Jurkat, Clone E6-1 (cell line): ENCODE measurements at places on chromosomes 2 and 18.

DNA sequence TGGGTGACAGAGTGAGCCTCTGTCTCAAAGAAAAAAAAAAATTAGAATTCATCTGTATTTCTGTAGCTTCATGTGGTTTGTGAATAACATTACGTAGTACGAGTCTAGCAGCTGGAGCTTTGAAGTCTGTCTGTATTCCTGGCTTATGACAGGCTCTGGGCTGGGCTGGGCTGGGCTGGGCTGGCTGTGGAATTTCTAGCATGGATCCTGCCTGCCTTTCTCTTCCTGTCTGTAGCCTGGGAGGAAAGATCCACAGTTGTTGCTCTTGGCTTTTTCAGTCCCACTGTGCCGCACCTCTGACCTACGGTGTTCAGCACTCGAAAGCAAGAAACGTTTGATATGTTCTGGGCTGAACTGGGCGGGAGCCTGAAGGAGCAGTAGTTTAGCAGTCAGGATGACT lies 55.4 kb downstream of the BOLA3 start:
- no peak for DNase-seq

GRCh38 chr2:48693066-48693465 lies 62.5 kb downstream of the LHCGR start:
- DNase-seq = no peak

GRCh38 chr2:42567364-42567763 lies 1.1 kb upstream of the MTA3 start:
- peak; percentile 21 for DNase-seq

DNA sequence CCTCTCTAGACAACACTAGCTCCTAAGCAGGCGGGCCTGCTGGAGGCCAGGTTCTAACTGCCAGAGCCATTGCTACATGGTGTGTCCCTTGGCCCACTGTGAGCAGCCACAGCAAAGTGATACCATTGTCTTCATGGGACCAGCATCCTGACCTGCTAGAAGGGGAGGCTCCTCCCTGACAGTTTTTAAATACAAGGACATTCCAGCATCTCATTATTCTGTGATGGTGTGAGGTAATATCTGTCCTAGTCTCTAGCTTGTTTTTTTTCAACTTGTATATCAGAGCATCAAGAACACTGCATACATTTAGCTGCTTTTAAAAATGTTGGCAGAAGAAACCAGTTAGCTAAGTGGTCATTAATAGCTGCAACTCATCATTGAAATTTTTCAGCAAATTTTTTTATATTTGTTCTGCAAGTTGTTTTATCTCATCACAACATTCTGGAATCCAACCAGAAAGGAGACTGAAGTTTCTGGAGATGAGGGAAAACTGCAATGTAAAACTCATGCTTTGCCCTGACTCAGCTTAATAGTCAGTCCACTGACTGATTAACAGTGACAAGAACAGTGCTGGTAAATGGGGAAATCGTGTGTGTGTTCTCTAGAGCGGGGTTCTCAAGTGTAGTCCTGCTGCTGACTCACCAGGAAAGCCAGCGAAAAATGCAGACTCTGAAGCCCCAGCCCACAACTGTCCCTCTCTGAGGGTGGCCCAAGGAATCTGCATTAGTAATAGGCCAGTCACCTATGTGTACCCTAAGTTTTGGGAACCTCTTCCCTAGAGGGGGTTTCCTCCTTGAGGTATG lies 17.8 kb downstream of the MAPRE3 start:
- no peak for DNase-seq

GRCh38 chr18:9117980-9118841 lies 15.7 kb downstream of the NDUFV2 start:
- no peak for DNase-seq

- no peak for DNase-seq
Observed at GRCh38 chr2:24720310-24720709, 72.9 kb downstream of the PTRHD1 start.

DNA sequence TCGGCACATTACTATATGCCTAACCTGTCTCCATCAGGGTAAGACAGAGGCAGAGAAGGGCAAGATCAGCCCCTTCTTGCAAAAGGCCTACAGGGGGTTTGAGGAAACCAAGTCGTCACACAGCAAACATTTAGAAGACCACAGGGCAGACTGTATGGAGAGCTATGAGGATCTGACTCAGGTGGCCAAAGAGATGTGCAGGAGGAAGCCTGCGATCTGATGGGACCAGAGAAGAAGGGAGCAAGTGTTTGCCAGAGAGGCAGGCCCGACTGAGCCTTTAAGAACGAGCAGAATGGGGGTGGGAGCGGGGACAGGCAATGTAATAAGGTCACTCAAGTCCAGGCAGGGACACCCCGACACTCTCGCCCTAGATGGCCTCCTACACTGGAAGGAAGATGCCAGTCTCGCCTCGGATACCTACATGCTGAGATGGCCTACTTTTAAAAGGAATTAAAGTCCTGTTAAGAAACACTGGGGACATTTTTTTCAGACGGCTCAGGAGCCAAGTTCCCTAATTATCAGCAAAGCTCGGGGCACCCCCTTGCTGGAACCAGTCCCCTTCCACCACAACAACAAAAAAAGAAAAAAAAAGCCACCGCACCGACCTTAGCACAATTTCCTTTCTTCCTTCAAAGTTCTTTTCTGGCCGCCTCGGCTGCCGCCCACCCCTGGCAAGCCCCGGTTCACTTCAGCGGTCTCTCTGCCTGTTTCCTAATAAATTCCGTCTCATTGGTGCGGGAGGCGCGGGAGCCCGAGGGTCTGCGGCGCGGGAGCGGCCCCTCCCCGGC lies 1.5 kb downstream of the SFXN5 start:
- DNase-seq = no peak

DNA sequence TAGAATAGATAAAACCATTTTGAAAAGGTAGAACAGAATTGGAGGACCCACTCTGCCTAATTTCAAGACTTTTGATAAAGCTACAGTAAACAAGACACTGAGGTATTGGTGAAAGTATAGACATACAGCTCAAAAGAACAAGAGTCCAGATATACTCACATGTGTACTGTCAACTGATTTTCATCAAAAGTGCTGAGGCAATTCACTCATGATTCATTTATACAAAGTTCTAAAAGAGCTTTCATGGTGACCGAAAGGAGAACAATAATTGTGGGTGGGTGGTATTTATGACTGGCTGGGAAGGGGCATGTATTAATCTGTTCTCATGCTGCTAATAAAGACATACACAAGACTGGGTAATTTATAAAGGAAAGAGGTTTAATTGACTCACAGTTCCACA lies 7.3 kb downstream of the MAP4K3 start:
- no peak for DNase-seq

DNA sequence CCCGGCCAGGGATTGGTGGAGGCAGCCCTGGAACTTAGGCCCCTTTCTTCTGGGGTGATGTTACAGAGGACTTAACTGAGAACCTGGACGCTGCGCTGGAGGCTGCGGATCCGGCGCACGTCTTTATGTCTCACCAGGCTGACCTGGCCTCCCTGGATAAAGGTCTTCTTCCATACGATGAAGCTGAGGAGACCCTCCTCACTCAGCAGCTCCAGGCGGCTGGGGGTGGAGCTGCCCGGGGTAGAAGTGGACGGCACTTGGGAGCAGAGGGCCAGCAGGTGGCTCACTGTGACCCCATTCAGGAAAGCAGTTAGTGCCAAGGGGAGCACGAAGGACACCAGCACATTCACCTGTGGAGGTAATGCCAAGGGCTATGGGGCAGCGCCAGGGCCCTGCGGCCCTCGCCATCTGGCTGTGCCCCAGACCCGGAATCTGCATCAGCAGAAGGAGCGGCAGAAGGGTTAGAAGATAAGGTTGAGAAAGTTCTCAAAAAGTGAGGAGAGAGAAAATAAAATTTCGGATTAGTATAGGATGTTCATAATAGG lies 8.0 kb downstream of the NTSR2 start:
- DNase-seq = no peak

DNA sequence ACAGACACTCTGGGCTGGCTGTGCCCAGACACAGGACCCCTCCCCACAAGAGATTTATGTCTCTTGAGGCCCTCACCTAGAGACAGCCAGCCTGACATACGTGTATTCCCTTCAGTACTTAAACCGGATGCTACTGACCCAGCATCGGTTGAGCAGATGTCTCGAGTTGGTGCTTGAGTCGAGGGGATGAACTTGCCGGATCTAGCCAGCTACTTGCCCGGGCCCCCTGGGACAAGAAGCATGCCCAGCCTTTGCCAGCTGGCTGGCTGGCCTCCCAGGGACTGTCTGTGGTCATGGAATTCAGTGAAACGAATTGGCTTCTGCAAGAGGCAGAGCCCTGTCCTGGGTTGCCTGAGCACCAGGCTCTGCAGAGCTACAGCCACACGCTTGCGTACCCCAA lies 36.0 kb downstream of the DNMT3A start:
- no peak for DNase-seq

DNA sequence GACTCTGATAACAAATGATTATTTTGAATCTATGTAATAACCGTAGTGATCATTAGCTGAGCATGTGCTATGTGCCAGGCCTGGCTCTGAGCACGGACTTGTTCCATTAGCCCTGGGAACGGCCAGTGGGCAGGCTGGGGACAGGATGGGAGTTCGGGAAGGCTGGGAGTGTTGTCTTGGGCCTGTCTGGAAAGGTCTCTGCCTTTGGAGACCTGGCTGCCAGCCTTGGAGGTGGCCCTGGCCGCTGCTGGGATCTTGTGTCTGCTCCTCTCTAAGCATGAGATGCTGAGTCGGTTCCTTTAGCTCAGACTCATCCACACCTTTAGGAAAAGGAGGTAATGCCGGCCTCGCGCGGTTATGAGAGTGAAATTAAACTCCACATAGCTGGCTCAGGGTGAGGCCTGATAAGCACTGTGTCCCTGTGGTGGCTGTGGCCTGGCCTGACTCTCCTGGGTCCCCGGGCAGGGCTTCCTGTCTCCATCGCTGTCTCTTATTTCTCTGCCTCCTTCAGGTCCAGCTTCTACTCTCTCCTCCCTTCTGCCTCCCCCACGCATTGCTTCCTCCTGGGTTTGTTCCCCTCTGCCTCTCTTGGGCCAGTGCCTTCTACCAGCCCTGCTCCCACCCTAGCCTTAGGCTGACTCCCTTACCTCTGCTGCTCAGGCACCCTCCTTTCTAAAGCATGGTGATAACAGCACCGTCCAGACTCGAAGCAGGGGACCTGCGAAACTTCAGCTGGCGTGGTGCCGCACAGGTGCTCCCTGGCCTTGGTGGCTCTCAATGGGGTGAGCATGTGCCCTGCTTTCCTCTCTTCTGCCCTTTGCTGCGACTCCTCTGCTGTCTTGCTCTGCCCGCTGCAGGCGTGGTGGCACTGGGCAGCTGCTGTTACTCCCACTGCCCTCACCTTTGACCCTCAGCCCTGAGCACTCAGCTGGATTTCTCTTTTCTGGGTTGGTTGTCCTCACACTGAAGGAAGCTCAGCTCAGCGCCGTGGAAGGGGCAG lies 41.8 kb downstream of the NCK2 start:
- no peak for DNase-seq

DNA sequence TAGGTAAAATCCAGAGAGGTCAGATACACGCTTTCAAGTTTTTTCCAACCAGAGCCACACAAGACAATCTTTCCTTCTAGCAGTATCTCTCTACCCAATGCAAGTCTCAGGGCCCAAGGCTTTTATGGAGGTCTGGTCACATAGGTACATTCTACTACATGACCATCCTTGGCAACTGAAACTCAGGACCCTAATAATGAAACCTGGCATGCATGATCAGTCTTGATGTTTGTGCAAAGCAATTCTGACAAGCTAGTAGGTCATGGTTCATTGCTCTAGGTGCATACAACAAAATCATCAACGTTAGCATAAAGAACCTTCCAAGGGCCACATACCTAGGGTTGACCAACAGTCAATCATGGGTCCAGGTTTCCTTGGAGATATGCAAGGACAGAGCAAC lies 33.2 kb upstream of the CCDC88A start:
- no peak for DNase-seq

DNA sequence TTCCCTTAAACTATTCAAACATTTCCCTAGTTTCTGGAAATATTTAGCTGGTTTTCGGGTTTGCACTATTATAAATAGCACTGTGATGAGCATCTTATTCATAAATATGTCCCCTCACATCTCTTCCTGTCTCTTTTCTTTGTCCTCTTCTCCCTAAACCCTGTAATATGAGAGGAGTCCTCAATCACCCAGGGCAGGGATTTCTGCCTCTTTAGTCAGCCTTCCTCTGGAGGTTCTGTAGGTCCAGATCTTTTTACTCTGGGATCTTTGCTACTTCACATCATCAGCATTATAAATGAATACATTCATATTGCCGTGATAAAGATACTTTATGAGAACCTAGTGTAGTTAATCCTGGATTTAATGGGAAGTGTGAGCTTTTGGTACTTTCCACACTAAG lies 87.9 kb upstream of the TTN start:
- no peak for DNase-seq

GRCh38 chr18:37564711-37565100 lies 892 bp downstream of the CELF4 start:
- no peak for DNase-seq

- peak; percentile 75 for DNase-seq
Observed at GRCh38 chr2:54897420-54898310, 152.6 kb downstream of the RTN4 start.

DNA sequence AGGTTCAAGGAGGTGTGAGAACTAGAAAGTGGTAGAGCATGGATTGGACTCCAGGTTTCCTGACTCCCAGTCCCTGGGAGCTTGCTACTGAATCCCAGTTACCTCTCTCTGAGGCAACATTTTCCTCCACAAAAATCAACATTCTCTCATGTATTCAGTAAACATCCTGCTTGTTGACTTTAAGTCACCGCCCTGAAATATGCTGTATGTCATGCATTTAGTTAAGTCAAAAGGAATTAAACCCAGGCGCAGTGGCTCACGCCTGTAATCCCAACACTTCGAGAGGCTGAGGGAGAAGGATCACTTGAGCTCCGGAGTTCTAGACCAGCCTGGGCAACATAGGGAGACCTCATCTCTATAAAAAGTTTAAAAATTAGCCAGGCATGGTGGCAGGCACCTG lies 3.8 kb downstream of the MATN3 start:
- DNase-seq = no peak

- DNase-seq = peak; percentile 97
Observed at GRCh38 chr2:66334237-66335029, 100.5 kb upstream of the MEIS1 start.

GRCh38 chr2:112688086-112688880 lies 32.5 kb upstream of the NT5DC4 start:
- DNase-seq = no peak

- no peak for DNase-seq
Observed at GRCh38 chr18:80148326-80149199, 39.5 kb downstream of the ADNP2 start.

DNA sequence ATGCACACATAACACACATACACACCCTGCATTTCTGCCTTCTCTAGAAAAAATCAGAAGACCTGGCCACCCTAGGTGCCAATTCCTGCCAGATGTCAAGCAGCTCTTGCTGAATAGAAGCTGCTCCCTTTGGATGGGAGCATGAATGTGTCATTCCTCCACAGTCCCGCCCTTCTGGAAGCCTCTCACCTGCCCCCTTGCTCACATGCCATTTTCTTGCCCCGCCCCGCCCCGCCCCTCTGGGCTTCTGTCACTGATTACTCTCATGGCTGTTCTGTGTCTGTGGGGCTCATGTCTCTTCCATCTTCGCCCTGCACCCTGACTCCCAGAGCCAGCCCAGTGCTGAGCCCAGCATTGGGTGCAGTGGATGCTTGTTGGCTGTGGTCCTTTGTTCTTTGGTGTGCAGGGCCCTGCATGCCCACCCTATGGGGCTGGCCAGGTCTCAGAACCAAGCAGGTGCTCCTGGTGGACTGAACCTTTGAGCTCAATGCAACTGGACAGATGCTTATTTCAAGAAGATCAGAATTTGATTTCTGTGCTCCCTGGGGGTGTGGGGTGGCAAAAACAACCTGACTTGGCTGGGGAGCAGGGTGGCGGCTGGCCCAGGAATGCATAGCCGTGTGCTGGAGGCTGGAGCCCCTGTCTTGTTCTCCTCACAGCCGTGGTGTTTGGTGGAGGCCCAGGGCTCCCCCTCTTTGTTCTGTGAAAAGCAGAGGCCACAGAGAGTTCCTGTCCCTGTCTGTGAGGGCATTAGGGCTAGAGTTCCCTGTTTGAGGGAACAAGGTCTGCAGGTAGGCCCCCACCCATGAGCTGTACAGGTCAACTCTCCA lies 140.6 kb upstream of the GLI2 start:
- no peak for DNase-seq
